ENCODE measurements at places on chromosomes 4 and X. TPM values are rescaled to one million over a fixed set of nuclear protein-coding genes. Genes with fewer than 3 reads are reported as not detected.
A peak's percentile ranks its signal among the peaks of the same experiment; 100 is the strongest.

GRCh38 chr4:69330345-69331047 lies 50.2 kb downstream of the UGT2B28 start:
- no peak for DNase-seq

DNA sequence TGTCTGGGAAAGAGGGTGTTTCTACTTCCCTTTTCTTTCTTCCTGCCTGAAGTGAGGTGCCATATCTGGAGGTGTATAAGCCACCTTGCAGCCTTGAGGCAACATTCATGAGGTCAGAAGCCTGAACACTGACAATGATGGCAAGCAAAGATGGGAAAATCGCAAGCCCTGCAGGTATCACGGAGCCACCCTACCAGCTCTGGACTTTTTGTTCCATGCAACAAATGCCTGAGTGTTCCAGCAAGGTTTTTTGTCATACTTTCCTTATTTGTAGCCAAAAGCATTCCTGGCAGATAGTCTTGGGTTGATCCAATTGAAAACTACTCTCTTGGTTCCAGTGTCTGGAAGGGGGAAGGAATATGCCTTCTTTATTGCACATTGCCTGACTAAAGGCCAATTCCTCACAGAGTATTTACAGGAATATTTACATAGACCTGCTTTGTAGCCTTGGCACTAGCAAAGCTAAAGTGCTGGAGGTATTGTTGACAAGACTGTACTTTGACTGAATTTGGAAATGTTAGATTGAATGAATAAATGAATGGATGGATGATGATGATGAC lies 14.4 kb upstream of the SOD3 start:
- no peak for DNase-seq

- peak; percentile 15 for DNase-seq
Measured at GRCh38 chr4:69025191-69025998, 70.9 kb upstream of the UGT2B7 start.

- no peak for DNase-seq
Measured at GRCh38 chr4:141851246-141851891, 215.0 kb downstream of the IL15 start.

DNA sequence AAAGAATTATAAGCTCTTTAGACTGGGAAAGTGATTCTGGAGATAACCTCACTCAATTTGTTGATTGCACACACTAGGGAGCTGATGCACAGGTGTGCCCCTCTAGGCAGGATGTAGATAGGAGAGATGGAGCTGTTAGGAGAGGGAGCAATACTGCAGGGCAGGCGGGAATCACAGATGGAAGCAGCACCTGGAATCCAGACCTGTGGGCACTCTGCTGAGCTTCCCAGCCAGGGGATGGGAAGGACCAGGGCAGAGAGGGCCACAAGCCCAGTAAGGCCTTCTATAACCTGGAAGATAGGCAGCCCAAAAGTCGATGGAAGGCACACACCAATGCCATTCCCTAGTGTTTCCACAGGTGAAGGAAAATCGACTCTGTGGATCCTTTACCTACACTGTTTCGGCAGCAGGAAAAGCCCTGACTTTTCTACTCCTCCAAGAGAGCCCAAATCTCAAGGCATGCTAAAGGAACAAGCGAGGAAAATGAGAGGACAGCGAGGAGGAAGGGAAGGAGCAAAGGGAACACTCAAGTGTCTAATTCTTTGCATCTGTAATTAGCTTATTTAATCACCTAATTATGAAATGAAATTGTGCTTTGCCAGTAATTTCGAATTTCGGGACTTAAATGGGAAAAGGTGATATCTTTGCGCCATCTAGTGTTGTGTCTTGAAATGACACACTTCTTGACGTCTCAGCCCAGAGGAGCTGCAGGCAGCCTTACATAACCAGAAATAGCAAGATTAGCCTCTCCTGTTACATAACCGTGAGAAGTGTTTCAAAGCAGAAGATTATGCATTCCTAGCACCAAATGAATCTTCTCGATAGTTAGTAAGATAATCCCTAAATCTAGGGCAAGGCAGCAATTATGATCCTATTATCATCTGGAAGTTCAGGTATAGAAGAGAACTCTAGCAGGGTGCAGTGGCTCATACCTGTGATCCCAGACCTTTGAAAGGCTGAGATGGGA lies 31.0 kb upstream of the TLR3 start:
- DNase-seq: peak; percentile 55

- no peak for DNase-seq
Measured at GRCh38 chr4:46370531-46370930, 19.4 kb downstream of the GABRA2 start.

- no peak for DNase-seq
Measured at GRCh38 chr4:143514169-143514495, 630 bp downstream of the SMARCA5 start.

- no peak for DNase-seq
Measured at GRCh38 chr4:140790765-140791164, 34.6 kb upstream of the TBC1D9 start.

DNA sequence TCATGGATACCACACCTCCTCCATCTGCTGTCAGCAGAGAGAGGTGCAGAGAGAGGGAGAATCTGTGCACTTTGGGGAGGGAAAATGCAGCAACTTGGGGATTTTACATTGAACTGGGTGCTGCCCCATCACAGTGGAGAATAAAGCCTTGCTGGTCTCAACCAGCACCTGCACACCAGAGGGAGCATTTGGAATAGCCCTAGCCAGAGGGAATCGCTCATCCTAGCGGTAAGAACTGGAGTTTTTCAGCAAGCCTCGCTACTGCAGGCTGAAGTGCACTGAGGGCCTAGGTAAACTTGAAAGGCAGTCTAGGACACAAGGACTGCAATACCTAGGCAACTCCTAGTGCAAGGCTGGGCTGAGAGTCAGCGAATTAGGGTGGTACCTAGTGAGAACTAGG lies 148.7 kb downstream of the KDR start:
- peak; percentile 15 for DNase-seq

- DNase-seq: no peak
Measured at GRCh38 chr4:147737623-147738022, 5.7 kb downstream of the ARHGAP10 start.

DNA sequence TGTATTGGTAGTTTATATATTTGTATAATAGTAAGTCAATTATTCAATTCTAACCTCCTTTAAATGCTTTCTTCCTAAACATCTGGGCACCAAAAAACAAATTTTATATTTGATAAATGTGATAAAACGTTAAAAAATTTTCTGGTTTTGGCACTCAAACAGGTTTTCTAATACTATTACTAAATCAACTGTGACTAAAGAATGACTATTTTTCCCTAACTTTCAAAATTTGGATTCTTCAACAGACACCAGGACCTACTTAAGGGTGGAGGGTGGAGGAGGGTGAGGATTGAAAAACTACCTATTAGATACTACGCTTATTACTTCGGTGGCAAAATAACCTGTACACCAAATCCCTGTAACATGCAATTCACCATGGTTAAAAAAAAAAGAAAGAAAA lies 555.5 kb downstream of the IL15 start:
- no peak for DNase-seq

GRCh38 chr4:165009493-165010227 lies 22.1 kb upstream of the TRIM60 start:
- no peak for DNase-seq

GRCh38 chrX:118745570-118745969 lies 18.2 kb downstream of the IL13RA1 start:
- no peak for DNase-seq

DNA sequence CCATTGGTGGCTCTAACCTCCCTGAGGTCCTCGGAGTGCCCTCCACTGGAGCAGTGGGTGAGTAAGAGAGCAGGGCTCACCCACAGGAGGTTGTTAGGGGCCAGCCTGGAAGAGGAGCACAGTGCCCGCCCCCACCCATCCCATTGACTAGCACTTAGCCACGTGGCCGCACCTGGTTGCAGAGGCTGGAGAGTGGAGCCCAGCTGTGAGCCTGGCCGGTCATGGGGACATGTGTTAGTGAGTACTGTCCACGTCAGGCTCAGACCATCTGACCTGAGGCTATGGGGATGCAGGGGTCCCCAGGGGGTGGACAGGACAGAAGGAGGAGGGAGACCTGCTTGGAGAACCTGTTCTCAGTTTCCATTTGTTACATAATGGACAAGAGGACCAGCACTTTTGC lies 1.4 kb upstream of the MAN2B2 start:
- no peak for DNase-seq

DNA sequence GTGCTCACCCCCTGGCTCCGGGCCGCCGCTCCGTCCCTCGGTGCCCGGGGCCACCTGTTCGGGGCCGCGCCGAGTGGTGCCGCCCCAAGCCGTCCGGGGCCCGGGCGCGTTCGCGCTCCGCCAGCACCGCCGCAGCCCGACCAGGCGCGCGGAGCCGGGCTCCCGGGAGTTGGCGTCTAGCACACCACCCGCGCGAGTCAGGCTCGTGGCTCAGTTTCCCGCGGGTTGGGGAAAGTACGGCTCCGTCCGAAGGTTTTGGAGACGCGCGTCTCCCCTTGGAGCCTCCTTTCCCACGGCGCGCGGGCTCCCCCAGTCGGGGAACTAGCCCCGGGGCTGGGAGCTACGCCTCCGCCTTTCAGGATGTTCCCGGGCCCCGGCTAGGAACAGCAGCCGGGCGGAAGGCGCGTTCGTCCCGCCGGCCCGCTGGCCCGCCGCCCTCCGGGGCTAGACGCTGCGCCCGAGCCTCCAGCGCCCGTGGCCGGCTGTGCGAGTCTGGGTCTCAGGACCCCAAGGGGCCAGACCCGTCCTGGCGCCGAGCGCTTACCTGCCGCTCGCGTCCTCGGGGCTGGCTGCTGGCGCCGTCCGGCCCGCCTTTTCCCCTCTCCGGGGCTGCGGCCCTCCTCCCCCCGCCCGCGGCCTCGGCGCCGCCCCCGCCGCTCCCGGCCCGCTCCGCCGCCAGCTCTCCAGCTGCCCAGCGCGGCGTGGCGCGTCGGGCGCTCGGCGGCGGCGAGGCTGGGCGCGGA lies at the start of gene ADGRG2:
Gene ADGRG2 (minus strand): TSS at position 571 of the 743 bp plus-strand sequence. CDS start 53,634 bp downstream, outside the sequence.
- peak; percentile 14 for DNase-seq

DNA sequence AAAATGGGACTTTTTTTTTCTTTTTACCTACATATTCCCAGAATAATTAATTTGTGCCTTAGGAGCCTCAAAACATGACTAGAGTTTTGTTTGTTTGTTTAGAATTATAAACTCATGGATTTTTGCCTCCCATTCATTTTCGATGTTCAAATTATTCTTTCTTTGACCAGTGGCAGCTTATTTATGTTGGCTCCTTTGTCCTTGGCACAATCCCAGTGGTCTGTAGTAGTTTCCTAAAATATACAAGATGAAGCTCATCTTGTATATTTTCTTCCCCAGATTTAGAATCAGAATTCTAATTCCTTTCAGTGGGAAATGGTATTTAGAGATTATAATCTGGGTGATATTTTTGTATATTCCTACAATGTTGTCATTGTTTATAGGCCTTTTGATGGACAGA lies 27.2 kb downstream of the DCK start:
- DNase-seq: no peak

GRCh38 chrX:50622751-50623150 lies 152.1 kb upstream of the DGKK start:
- DNase-seq: no peak

GRCh38 chrX:3161681-3162080 lies 120.4 kb downstream of the ARSF start:
- DNase-seq: no peak

GRCh38 chrX:129717892-129718291 lies 20.9 kb upstream of the XPNPEP2 start:
- no peak for DNase-seq

- DNase-seq: no peak
Measured at GRCh38 chr4:24007860-24008261, 118.0 kb upstream of the PPARGC1A start.

DNA sequence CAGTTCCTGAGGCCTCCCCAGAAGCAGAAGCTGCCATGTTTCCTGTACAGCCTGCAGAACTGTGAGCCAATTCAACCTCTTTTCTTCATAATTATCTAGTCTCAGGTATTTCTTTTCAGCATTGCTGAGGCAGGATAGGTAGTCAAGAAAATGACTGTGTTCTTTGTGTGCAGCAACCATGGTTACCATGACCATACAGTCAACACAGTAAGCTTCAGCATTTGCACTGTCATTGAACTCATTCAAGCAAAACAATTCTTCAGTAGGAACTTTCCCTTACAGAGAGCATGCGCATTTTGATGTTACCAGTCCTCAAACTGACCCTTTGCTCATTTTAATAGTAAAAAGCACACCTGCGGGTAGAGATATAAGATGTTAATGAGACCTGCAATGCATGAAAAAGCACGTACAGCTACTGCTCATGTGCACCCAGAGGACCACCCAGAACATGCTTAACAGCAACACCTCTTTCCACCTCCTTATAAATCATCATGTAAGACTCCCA lies 180.8 kb downstream of the PRKX start:
- no peak for DNase-seq

GRCh38 chr4:128513664-128514484 lies 226.3 kb upstream of the PGRMC2 start:
- no peak for DNase-seq

DNA sequence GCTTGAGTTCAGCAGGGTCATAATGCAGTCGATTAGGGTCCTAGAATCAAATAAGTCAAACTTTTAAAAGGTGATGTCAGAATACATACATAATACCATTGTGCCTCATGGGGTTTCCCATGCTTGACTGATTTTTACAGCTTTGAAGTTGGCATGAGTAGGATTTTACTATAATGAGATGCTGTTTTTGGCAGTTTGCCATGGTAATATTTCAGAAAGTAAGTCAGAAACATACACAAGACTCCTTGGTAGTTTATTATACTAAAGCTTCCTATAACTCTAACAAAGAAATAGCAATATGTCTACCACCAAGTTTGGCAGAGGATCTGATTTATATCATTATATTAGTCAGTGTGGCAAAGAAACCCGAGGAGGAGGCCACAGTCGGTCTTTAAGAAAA lies 45.2 kb downstream of the PHKA2 start:
- DNase-seq: no peak

GRCh38 chr4:120227554-120227953 lies 160.9 kb upstream of the MAD2L1 start:
- no peak for DNase-seq

GRCh38 chrX:134669378-134670098 lies 11.3 kb upstream of the PLAC1 start:
- DNase-seq: no peak

DNA sequence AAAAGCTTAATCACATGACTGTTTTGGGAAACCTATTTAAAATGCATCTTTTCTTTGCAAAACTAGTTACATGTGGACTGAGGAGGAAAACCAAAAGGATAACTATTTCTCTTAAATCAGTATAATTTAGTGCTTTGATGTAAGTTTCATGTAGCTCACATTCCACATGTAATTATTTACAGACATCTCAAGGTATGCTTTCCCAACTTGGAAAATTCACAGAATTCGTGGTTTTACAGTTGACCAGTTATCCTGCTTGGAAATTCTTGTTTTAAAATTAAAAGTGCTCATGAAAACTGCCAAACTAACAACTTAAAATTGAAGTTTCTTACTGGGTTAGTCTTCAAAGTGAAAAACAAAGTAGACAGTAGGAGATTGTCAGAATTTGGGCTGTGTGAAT lies 52.4 kb downstream of the EDNRA start:
- DNase-seq: no peak

The MTNR1A gene
- not detected for total RNA-seq

The DKC1 gene
- 28.5 TPM for total RNA-seq

The HTRA3 gene
- total RNA-seq: 1.7 TPM

The CSN1S1 gene
- total RNA-seq: not detected

The IDS gene
- 99.2 TPM for total RNA-seq

The MGAT4D gene
- 0.13 TPM for total RNA-seq

The CSAG3 gene
- total RNA-seq: 5.5 TPM

The F8 gene
- total RNA-seq: 4.5 TPM

The BANK1 gene
- 3.7 TPM for total RNA-seq

The RASSF6 gene
- total RNA-seq: not detected

The MAGEA8 gene
- total RNA-seq: not detected

Data from endothelial cell (in vitro differentiated cells).